ENCODE measurements at places on chromosomes 5 and 9. TPM values are rescaled to one million over a fixed set of nuclear protein-coding genes. Genes with fewer than 3 reads are reported as not detected.

SMU1 gene
- 36.2 TPM for total RNA-seq

FGFR4 gene
- 2.4 TPM for total RNA-seq

DMGDH gene
- 0.76 TPM for total RNA-seq

GAS1 gene
- 0.77 TPM for total RNA-seq

CDC14B gene
- total RNA-seq = 8.7 TPM

NR4A3 gene
- total RNA-seq = under 0.01 TPM

IL3 gene
- not detected for total RNA-seq

CBY3 gene
- total RNA-seq = not detected

LCN2 gene
- total RNA-seq = not detected

MARVELD2 gene
- 0.90 TPM for total RNA-seq

SPINK13 gene
- not detected for total RNA-seq

PAPPA gene
- under 0.01 TPM for total RNA-seq

All from dermis microvascular lymphatic vessel endothelial cell (primary cell).